ENCODE measurements at places on chromosomes 1 and 21. TPM values are rescaled to one million over a fixed set of nuclear protein-coding genes. Genes with fewer than 3 reads are reported as not detected.

BMP8A gene
- total RNA-seq = not detected

GRCh38 chr1:4059270-4059669 lies 159.2 kb upstream of the C1orf174 start:
- no peak for DNase-seq

- no peak for DNase-seq
These were observed 4.7 kb upstream of the CCDC24 start for GRCh38 chr1:43986712-43987111.

GRCh38 chr1:94004924-94005323 lies 95.7 kb upstream of the GCLM start:
- no peak for DNase-seq

- no peak for DNase-seq
These were observed 1761.9 kb downstream of the PLA2G4A start for GRCh38 chr1:188590641-188591040.

GRCh38 chr1:190849346-190849745 lies 371.7 kb upstream of the BRINP3 start:
- no peak for DNase-seq

GRCh38 chr1:67214420-67215174 lies 48.3 kb downstream of the IL23R start:
- no peak for DNase-seq

- DNase-seq = peak; percentile 52
These were observed 7.5 kb downstream of the MX2 start for GRCh38 chr21:41369105-41369919.

DNA sequence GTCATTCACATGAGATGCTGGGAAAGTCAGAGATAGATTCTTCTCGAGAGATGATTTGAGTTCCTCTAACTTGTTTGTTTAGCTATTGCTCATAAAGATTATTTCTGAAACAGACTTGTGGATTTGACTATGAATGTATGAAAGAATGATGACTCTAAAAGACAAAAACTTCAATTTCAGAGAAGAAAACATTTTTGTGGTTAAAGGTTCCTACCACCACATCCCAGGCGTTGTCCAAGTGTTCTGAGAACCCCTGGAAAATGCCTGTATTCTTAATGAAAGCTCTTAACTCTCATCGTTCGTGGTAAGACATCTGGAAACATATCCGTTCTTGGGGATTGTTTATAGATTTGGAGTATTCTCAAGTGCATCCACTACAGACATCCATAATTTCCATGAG lies 228.7 kb downstream of the BARHL2 start:
- DNase-seq = no peak

- DNase-seq = no peak
These were observed 39.0 kb downstream of the TEX35 start for GRCh38 chr1:178551940-178552339.

DNA sequence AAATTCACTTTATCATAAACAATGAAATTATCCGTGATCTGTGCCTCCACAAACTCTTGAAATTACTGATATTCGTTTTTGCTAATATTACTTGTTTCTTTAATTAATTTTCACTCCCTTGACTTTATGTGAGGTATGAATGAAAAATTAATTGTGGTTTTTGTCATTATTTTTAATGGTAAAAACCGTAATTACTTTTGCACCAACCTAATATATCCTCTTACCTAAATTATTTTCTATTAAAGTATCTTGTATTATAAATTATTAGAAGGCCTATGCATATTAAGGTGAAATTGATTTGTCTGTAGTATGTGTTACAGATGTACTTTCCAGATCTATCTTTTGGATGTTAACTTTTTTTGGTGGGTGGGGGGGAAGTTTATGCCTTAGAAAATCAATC lies 315.9 kb downstream of the KCTD3 start:
- no peak for DNase-seq

GPR37L1 gene
- total RNA-seq = not detected

DNA sequence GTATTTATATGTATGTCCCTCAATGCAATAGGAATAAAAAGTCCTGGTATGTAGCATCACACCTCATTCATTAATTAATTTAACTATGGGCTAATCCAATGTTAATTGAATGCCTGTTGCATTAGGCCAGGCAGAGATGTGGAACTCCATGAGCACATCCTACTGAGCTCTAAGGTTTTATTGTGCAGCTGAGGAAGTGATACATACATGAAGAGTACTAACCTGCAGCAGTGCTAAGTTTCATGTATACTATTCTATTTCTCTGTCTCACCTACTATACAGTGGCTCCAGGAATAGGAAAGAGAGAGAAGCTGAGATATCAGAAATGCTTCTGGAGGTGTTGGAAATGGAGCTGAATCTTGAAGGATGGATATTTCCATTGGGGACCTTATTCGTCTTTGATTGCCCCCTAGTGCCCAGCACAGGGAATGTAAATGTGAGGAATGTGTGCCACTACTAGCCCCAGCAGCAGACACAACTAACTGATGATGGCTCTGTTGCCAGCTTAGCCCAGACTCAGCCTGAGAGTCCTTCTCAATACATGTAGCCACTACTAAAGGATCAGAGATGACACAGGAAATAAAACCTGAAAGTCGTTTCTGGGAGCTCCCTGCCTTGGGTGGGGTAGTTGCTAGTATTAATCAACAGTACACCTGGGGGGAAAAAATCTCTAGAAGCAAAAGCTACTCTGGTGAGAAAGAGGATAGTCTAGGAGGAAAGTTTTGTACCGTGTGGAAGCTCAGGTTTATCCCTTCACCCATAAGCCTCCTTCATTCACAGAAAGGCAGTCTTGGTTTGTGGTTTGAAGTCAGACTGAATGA lies 173.3 kb upstream of the FOXD3 start:
- DNase-seq = no peak

Data from breast epithelium (tissue), 4 donors.